Activated CD4-positive, alpha-beta T cell treated with anti-CD3 and anti-CD28 coated beads for 4 hours (primary cell): ENCODE measurements at places on chromosomes 13 and 19.

DNA sequence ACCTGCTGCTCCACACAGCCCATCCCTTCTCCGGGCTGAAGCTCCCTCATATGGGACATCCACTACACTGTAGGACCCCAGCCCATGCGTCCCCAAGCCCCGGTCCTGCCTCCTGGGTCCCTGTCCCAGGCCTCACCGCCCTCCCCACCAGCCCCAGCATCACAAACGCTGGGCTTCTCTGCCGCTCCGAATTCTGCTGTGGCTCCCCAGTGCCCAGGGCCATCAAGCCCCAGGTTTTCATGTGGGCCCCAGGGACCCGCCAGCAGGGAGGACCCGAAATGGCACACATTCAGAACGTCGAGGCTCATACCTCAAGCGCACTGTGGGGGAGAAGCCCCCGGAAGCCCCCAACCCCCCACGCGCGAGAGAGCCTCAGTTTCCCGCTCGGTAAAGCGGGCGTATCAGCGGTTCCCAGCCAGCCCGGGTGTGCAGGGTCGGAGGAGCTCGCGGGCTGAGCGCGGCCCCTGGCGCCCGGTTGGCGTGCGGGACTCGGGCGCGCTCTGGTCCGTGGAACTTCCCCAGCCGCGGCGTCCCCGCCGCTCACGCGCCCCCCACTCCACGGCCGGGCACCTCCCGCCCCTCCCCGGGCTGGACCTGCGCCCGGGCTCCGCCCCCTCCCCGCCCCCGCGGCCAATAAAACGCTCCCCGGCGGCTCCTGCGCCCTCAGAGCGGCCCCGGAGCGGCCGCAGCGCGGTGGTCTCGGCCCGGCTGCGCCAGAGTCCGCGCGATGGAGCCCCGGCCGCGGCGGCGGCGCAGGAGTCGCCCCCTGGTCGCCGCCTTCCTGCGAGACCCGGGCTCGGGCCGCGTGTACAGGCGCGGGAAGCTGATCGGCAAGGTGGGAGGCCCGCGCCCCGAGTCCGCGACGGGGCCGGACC lies at the start of gene PLK5:
Gene PLK5, plus strand, starts transcription at position 666 of the 875 bp plus-strand sequence. CDS start 2,920 bp downstream, outside the sequence.
- no peak for DNase-seq

GRCh38 chr19:15331419-15332310 lies 674 bp downstream of the BRD4 start:
- DNase-seq = peak; percentile 71

GRCh38 chr19:16875584-16876555 lies 12.9 kb upstream of the F2RL3 start:
- no peak for DNase-seq

DNA sequence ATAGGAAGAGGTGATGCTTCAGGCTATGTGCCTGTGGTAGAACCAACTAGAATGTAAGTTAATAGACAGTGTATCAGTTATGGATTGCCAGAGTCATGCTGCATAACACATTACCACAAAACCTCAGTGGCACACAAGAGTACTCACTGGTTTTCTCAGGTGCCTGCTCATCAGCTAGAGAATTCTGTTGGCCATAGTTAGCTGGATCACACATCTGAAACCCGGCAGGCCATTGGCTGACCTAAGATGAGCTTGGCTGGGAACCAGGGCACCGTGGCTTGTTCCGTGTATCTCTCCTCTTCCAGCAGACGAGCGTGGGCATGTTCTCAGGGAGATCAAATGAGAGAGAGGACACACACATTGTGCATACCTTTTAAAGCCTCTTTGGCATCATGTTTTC lies 76.7 kb downstream of the TEX26 start:
- no peak for DNase-seq

DNA sequence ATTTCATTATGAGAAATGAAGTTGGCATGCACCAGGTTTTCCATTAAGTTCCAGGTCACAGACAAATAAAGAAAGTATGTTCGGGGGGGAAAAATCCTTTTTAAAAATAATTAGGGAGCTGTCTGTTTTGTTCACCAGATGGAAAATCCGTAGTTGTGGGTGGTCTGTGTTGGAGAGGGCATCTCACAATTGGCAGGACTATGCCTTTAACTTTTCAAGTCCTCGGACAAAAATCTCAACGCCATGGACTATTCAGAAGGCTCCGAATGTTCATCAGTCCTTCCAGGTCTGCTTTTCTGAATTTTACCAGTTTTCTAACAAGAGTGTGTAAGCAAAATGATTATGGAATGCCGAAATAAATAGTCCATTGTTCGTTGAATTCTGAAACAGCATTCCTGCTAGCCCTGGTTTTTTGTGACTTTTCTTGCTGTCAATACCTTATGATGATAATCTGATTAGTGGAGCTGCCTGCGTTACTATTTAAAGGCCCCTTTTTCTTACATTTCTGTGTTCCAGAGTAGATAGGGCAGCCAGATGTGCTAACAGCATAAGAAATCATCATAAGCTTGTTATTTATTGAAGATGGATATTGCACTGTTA lies 146.9 kb downstream of the TM9SF2 start:
- no peak for DNase-seq

GRCh38 chr13:28237944-28238343 lies 99.6 kb downstream of the PAN3 start:
- DNase-seq = no peak

DNA sequence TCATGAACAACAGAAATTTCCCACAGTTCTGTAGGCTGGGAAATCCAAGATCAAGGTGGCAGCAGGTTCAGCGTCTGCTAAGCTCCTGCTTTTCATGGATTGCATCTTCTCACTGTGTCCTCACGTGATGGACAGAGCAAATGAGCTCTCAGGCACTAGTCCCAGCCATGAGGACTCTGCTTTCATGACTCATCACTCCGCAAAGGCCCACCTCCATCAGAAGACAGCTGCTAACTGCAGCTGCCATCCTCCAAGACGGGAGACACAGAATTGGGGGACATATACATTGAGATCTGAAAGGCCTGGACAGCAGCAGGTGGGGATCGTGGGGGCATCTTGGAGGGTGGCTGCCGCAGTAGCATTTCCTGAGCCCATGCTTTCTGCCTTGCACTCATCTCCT lies 44.4 kb upstream of the SPATA13 start:
- no peak for DNase-seq

- DNase-seq = no peak
Measured at GRCh38 chr13:32259116-32259515, 56.0 kb downstream of the ZAR1L start.

DNA sequence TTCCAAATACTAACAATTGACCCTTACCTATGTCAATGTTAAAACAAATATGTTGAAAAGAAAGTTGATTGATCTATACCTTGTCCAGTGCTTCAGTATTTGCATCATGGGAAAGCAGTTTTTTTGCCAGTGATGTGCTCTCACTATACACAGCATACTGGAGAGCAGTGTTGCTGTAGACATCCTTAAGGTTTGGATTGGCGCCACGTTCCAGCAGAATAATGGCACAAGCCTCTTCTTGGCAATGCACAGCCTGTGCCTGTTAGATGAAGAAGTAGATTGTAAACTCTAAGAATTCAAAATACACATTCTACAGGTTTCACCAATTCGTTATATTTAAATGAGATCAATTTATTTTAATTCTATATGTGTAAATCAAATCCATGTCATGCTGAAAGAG lies 43.9 kb upstream of the C1QTNF9B start:
- no peak for DNase-seq

DNA sequence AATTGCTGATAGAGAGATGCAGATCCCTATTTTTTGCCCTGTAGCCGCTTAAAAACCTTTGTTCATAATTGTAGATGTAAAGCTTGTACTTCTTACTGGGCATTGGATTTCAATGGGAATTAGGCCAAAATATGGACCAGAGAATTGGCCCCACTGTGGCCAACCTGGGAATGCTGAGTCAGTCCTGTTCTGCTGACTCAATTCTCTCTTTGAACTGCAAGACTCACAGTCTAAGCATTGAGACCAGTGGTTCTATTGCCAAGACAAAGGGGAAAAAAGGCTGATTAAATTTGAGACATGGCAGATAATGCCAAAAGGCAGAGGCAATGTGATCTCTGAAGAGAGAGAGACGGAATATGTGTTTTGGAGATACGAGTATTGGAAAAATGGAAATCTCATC lies 72.5 kb upstream of the UBL3 start:
- no peak for DNase-seq

DNA sequence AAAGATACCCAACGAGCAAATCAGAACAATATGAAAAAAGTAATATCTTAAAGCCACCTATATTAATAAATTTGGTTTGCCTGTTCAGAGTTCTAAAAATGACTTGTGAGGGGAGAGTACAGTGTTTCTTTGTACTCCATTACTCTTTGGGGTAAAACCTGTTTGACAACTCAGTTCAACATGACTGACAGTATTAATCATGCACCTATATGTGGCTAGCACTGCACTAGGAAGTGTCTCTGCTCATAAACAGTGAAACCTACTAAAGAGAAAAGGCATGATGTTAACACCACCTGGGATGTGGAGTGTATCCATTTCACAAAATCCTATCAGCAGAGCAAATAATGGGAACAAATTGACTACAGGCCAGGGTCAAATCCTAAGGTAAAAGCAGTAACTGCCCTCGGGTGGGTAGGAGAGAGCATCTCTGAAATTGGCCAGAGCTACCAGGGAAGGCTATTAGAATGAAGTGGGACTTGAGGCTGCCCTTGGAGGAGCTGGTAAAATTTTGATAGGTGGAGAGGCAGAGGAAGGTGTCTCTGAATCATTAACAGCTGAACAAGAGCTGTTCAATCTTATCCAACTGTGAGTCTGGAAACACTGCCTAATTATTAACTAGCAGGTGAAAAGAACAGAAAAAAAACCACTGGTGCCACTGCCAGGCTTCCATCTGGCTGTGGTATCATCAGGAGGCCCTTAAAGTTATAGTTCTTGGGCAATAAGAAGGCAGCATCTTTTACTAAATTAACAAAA lies 365.1 kb downstream of the DNAJC15 start:
- no peak for DNase-seq

- no peak for DNase-seq
Measured at GRCh38 chr13:110618167-110618566, 2.8 kb downstream of the NAXD start.

DNA sequence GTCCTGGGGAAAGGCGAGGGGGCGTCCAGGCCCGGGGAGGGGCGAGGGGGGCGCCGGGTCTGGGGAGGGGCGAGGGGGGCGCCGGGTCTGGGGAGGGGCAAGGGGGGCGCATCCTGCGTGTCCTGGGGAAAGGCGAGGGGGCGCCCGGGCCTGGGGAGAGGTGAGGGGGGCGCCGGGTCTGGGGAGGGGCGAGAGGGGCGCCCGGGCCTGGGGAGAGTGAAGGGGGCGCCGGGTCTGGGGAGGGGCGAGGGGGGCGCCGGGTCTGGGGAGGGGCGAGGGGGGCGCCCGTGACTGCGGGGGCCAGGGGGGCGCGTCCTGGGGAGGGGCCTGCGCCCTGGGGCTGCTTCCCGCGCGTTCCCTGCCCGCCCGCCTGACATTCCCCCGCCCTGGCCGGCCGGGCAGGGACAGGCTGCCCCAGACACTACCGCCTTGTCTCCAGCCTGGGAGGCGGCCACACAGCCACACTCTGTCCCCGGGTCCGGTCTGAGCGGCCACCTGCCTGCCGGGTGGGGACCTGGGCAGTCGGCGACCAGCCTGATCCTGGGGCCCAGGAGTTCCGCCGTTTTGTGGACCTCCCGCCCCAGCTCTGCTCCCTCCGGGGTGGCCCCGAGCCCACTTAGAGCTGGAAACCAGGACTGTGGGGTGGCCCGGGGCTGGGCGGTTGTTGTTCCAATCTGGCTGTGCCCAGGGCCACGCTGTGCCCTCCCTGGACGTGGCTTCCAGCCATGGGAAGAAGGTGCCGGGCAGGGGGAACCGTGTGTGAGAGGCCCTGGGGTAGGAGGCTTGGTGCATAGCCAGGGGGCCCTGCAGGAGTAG lies 11.8 kb downstream of the PALM start:
- DNase-seq = no peak

DNA sequence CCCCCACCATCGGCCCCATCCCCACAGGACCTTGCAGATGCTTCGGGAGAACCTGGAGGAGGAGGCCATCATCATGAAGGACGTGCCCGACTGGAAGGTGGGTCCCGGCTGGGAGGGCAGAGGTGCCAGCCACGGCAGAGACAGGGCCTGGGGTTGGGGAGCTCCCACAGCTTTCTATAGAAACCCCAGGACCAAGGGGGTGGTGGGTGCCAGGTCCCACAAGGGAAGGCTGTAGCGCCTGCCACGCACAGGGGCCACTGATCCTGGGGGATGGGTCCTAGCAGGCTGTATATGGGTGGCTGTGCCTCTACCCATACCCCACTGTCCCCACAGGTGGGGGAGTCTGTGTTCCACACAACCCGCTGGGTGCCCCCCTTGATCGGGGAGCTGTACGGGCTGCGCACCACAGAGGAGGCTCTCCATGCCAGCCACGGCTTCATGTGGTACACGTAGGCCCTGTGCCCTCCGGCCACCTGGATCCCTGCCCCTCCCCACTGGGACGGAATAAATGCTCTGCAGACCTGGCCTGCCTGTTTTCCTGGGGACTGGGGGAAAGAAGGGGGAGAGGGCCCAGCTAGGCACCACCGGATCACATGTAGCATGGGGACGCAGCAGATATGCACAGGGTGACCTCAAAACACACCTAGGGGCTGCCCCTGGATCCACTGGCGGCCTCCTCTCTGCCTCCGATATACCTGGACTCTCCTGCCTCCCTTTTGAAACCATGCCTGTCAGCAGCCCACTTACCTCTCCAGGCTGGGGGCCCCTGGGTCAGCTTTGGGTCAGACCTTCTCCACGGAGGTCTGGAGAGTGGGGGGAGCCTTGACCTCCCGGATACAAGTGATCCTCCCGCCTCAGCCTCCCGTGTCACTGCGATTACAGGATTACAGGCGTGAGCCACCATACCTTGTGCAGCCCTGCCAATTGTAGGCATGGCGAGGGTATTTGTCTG lies 761 bp upstream of the YJEFN3 start:
- no peak for DNase-seq
